ENCODE measurements at places on chromosomes 6 and 20.

- peak; percentile 49 for DNase-seq
These were observed 648.8 kb upstream of the AGPAT4 start for GRCh38 chr6:161922631-161923119.

DNA sequence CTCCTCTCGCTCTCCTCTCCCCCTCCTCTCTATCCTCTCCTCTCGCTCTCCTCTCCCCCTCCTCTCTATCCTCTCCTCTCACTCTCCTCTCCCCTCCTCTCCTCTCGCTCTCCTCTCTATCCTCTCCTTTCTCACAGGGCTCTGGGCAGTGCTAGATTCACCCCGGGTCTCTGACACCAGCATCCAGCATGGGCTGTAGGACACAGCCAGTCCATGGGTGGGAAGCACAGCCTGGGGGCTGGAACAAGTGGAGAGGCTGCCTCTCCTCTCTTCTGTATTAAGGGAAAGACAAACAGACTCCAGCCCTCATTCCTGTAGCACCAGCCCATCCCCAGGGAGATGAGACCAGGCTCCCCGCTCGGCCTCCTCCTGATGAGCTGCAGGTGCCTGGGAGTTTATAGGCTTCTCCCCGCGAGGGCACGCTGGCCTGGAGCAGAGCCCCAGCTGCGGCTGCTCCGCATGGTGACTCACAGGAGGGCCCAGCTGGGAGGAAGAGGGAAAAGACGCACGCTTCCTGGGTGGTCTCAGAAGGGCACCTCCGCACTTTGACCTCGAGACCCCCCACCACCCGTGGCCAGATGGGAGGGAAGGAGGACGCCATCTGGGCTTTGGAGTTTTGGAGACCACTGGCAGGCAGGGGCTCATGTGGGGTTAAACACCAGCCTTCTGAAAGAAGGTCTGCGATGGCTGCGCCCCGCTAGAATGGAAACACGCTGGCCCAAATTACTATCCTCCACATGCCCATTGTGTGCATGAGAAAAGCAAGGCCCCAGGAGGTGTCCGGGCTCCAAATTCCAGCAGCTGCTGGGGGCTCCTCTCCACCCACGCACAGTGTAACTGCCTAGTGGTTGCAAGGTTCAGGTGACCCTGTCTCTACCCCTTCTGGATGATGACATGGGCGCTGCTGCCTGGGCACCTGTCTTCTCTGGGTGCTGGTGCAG is 68.0 kb downstream of the BMP7 start:
- DNase-seq: no peak

- no peak for DNase-seq
These were observed 60.7 kb upstream of the SMLR1 start for GRCh38 chr6:130766239-130767144.

DNA sequence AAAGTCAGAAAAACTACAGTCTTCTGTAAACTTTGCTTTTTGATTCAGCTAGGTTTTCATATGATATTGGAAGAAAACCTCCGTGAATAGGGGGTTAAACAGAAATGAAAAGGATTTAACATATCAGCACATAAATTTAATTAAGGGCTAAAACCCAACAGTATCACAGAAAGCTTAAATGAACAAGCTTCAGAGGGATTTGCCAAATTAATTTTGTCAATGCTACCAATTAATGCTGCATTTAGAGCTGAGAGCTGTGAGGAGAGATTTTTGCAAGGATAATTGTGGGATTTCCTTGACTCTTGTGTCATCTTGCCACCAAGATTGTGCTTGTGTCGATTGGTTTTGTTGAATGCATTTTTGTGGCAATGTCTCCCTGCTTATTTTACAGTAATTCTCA is 379.9 kb downstream of the CD109 start:
- no peak for DNase-seq

DNA sequence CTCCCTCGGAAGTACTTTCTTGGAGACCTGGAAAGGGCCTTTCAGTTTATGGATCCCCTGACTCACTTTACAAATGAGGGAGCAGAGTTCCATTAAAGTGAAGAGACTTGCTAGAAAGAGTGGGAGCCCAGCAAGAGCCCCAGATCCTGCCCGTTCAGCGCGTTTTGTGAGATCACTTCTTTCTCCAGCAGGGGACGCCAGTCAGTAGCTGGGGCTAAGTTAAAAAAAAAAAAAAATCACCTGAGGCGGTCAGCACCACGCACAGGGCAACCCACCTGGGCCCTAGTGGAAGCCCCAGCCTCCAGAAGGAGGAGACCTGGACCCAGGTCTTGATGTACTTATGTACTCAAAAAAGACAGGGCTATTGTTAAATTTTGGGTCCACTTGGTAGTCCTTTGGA is 274.5 kb upstream of the RNF24 start:
- no peak for DNase-seq

DNA sequence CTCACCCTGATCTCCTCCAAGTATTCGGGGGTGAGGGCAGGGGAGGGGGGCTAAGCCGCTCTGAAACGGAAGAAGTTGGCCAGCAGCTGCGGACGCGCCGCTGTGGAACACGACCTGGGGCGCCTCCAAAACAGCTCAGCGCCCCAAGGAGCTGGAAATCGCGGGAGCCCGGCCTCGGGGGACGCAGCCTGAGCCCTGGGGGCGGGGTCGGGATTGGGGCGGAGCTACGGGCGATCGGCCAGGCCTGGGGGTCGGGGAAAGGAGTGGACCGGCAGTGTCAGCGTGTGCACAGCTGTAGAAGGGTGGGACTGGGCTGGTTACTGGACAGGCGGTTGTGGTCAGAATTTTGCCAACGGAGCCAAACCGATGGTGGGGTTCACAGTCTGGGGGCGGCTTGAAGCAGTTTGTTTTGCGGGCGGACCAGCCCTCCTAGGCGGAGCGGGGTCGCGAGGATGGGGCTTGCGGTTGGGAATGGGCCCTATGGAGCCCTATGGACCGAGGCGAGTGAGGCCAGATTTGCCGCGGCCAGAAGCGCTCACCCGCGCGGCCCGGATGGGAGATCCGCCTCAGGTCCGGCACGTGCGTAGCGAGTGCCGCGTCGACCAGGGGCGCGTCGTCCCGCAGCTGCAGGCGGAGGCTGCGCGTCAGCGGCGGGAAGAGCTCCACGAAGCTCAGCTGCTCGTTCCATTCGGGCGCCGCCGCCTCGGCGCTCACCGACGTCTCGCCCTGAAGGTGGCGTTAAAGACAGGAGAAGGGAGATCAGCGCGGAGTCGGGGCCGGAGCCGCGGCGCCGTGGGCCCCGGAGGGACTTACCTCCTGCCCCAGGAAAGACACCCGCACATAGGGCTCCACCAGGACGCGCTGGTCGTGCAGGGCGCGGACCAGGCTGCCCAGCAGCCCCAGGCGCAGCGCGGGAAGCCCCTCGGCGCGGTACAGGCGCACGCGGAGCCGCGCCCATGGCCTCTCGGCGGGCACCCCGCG is 14.3 kb upstream of the SPAG4 start:
- peak; percentile 76 for DNase-seq

- DNase-seq: no peak
These were observed 19.8 kb downstream of the DSE start for GRCh38 chr6:116390581-116390980.

DNA sequence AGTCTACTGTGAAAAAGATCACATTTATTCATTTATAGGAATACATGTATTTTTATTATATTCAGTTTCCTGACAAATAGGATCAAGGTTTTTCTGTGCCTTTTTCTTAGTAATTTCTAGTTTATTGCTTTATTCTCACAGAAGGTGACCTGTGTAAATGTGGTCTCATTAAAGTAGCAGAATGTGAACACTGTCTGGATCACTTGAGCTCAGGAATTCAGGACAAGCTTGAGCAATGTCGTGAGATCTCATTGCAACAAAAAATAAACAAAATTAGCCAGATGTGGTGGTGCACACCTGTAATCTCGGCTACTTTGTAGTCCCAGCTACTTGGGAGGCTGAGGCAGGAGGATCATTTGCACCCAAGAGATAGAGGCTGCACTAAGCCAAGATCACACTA is 516.7 kb downstream of the CDKAL1 start:
- DNase-seq: no peak

DNA sequence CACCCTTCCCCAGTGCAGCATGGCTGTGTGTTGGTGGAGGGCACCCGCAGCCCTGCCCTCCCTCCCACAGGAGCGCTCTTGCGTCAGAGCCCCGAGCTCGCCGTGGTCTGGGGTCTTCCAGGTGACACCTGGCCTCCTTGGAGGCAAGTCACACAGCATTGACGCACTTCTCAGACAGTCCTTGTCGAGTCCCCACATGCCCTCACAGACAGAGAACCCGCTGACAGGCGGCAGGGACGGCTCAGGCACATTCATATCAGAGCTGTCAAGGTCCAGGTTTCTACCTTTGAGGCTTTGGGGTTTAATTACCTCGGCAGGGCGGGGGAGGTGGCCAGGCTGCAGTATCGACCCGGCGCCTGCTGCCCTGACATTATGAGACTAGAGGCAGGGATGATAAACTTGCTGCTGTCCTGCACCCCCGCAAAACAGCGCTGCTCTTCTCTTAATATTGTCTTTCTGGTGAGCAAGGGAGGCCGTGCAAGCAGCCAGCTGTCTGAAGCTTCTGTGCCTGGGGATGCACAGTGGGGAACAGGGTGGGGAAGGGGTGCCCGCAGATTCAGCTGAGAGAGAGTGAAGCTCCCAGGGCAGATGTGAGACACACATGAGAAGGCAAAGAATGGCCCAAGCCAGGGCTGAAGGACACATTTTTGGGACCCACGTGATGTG is 4.7 kb downstream of the NPEPL1 start:
- DNase-seq: no peak

DNA sequence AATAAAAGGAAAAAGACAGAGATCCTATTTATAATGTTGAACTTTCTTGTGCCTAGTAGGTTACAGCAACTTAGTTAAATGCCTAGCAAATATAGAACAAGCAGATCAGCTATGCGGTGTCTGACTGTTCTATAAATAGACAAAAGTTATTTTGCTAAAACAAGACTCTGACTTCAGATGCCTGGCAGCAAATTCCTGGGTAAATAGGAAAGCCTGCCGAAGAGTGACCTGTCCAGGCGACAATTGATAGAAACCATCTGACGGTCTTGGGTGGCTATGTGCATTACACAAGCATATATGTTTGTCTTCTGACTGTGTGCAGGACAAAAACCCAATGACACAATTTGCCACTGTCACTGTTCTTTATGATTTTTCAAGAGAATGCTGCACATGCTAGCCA is 38.0 kb upstream of the PDE10A start:
- DNase-seq: no peak

GRCh38 chr20:47546184-47547033 is 44.7 kb downstream of the NCOA3 start:
- DNase-seq: no peak

DNA sequence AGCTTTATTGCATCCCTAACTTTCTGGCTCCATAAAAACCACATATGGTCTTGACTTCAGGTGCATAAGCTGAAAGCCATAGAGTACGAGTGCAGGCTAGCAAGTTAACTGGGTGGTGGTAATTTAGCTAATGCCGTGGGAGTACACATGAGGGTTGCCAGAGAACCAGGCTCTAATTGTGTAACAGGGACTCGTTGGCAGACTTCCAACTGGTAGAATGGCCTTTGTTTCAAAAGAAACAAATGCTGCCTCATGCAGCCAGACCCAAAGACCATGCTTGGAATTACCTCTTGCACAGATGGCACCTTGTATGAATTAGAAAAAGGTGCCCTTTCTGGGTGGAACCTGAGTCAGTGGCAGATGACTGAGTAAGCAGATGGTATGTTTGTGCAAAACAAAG is 73.2 kb downstream of the LY86 start:
- DNase-seq: peak; percentile 80

DNA sequence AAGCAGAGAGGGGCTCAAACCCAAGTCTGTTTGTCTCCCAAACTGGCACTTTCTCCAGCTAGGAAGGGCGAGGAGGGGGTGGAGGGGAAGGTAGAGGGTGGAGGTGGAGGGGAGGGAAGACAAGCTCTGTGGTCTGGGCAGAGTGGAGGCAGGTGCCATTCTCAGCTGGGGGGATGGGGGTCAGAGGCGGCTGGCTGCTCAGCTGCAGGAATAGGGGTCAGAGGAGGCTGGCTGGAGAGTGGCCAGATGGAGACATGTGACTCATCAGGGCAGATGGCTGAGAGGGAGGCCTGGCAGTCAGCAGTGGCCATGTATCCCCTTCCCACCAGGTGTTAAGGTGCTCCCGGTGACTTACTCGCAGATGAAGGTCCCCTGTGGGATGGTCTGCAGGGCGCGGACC is 3.5 kb upstream of the SLC44A4 start:
- DNase-seq: no peak

DNA sequence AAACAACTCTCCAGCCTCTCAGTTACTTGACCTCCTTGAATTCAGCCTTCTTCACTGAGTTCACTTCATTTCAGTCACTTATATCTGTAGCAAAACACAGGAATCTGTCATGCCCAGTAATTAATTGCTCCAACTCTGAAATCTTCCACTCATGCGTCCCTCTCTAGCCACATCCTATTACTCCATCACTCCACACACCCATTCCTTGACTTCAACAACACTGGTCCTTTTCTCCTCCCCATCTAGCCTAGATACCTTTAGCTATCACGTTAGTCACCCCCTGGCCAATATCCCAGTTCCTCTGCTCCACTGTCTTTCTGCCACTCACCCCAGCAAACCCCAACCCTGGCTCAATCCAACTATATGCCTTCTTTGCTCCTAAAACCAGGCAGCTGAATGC is 7.7 kb downstream of the ZHX3 start:
- no peak for DNase-seq

GRCh38 chr6:157346373-157346772 is 23.1 kb upstream of the TMEM242 start:
- DNase-seq: no peak

GRCh38 chr6:87785229-87785862 is 83.3 kb upstream of the AKIRIN2 start:
- no peak for DNase-seq

DNA sequence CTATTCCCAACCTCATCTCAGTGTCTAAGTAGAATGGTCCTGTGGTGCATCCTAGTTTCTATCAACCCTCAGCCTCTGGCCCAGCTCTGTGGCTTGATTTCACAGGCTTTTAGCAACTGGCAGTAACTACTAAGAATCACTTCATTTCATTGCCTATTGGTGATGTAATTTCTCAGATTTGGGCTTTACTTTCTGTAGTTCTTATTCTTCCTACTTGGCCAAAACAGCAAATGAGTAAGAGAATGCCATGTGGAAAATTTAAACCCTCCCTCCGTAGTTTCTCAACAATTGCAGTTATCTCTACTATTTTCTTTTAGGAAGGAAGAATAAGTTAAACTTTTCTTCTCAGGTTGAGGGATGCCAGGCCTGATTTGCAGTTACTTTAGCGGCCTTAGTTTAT is 387.3 kb downstream of the CDKAL1 start:
- no peak for DNase-seq

DNA sequence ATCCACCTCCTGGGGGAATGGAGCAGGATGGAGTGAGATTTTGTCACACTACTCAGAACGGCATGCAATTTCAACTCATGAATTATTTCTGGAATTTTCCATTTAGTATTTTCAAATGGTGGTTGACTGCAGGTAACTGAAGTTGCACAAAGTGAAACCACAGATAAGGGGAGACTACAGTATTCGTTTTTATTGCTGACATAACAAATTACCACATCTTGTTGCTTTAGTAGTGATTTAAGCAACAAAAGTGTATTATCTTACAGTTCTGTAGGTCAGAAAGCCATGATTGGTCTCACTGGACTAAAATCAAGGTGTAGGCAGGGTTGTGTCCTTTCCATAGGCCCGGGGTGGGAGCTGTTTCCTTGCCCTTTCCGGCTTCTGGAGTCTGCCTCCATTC is 133.4 kb upstream of the B3GAT2 start:
- DNase-seq: no peak

Measured in NCI-H2081 (cell line).